ENCODE measurements at places on chromosomes 2 and 18. TPM values are rescaled to one million over a fixed set of nuclear protein-coding genes. Genes with fewer than 3 reads are reported as not detected.

GRCh38 chr2:15688924-15689568 is 97.4 kb downstream of the DDX1 start:
- no peak for DNase-seq

DNA sequence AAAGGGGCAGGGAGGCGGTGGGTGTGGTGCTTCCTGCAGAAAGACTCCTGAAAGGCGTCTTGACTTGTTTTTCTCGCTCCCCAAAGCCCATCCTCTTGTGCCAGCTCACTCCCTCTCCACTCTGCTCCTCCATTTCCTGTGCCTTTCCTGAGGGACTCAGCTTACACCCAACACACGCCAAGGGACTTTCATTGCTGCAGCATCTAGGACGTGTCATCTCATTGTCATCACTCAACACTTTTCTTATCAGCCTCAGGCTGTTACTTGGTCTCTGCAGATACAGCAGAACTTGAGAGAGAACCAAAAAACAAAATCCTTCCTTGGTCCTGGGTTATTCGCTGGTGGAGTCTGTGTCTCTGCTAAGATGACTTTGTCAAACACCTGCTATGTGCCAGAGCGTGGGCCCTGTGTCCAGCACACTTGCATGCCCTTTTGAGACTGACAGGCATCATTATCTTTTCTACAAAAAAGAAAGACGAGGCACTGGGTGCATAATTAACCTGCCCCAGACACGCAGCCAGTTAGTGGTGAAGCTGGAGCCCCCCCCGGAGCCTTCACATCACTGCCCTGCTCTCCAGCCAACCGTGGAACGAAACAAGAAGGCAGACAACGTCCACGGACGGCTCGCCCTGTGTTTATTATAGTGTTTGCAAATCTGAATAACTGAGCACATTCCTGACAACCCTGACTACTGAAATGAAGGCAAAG is 261.7 kb upstream of the HDAC4 start:
- DNase-seq = no peak

SH2D6 gene
- total RNA-seq = 0.37 TPM

DSG4 gene
- 8.3 TPM for total RNA-seq

All from Karpas-422 (cell line).